ENCODE measurements at places on chromosomes 2 and 18.

DNA sequence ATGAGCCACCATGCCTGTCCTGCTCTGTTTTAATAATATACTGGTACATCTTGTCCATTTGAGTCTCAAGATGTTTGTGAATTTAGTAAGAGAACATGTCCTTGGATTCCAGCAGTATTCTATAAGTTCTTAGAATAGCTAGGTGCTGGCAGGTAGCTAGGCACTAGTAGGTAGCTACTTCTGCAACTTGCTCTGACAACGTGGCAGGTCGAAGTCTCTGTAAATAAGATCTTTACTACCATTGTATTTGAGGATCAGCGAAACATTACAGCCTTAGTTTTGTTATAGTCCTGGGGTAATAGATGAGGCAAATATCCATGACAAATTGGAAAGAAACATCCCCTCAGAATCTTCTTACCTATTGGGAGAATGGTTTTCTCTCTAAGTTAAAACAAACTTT is 14.2 kb upstream of the PRELID3A start:
- no peak for DNase-seq

GRCh38 chr2:196935432-196935831 is 8.9 kb upstream of the PGAP1 start:
- no peak for DNase-seq

- no peak for DNase-seq
Measured at GRCh38 chr2:220373878-220374277, 746.4 kb downstream of the SLC4A3 start.

DNA sequence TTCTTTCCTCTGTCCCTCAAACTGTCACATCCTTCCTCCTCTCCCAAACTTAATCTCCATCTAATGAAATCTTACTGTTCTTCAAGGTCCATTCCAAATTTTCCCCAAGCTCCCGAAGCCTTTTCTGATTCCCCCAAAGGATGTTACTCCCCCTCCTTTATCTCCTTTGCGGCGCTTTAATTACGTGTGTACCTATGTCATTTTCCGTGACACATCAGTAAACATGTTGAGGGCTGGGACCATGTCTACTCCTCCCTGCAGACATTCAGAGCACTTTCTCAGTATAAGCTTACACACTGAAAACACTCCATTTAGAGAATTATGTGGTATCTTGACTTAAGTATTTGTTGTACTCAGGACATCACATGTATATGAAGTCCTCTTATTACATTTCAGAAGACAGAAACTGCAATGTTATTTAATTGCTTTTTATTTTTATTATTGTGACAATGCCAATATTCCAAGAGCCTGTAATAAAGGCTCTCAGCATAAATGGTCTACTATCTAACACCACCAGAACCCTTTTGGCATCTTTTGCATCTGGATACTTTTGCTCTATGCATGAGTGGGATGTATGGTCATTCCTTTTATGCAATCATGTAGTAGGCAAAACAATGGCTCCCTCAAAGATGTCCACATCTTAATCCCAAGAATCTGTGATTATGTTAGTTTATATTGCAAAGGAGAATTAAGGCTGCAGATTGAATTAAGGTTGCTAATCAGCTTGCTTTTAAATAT is 1.8 kb downstream of the NMI start:
- no peak for DNase-seq

GRCh38 chr2:232320443-232320803 is 58.1 kb upstream of the ALPP start:
- DNase-seq, result no peak

DNA sequence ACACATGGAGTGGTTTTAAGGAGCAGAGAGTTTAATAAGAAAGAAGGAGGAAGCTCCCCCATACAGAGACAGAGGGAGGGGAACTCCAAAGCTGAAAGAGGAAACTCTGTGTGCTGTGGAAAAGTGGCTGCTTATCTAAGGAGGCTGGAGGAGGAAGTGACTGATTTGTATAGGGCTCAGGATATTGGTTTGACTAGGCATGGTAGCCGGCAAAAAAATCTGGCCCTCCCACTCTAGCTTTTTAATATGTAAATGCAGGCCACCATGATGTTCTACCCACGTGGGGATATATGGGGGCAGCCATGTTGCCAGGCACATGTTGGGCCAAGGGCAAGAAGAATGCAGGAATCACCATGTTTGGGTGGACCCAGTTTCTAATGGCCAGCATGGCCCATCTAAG is 64.3 kb downstream of the HNMT start:
- peak; percentile 57 for DNase-seq

- DNase-seq, result no peak
Measured at GRCh38 chr2:119126650-119127049, 31.9 kb downstream of the C1QL2 start.

DNA sequence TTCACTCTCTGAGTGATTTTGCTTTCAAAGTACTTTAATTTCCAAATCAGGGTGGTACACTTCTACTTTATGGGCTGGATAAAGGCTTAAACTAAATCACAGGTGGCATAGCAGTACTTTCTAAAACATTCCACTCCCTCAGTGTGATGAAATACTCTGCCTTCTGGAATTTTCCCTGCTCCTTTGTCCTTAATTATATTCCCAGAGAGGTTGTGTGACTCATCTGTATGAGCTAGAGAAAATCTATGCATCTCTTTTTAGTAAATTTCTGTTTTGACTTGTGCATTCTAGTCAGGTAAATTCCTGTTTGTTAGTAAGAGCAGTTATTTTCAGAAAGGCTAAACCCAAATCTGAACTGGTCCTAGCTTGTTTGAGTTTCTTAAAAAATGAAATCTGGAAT is 29.0 kb upstream of the PLA2R1 start:
- DNase-seq, result no peak

GRCh38 chr2:205188239-205189138 is 493.8 kb upstream of the NRP2 start:
- DNase-seq, result peak; percentile 74

DNA sequence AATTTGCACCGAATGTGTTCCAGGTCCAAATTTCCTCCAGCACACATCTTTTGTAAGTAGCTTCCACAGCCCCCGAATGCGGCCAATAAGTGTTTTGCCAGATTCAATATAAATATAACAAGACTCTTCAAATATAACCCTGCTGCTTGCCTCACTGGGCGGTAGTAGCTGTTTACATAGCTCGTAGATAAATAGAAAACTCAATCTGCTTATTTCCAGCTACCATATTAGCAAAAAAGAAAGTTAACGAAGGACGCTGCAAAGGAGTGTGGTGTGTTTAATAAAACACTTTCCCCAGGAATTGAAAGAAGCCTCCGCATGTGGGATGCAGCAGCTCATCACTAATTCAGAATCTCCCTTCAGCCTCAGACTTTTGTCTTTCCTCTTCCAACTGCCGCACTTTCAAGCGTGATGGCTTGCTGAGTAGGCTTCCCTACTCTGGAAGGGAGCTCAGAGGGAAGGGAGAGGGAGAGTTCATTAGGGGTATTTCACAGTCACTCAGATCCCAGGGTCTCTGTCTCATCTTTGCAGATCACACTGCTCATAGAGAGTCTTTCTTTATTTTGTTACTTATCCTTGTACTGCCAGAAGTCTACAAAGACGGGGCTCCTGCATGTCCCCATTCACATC is 367.0 kb downstream of the RND3 start:
- DNase-seq, result no peak

All from Ammon's horn (tissue), 1 donor.